ENCODE measurements at places on chromosomes 7 and 10.

DNA sequence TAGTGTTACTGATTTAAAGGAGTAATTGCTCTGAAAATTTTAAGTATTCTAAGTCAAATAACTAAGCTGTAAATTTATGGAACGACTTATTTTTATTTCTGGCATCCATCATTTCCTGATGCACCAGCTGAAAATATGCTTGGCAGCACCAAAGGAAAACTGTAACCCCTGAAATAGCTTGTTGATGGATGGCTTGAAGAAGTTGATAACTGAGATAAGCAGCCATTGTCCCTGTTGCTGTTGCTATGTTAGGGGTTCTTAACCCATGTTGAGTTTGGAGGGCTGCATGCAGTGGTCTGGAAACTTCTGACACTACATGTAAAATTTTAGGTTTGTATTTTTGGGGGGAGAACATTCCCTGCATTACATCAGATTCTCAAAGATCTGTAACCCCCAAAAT lies 30.6 kb downstream of the RPA3 start:
- DNase-seq: no peak

DNA sequence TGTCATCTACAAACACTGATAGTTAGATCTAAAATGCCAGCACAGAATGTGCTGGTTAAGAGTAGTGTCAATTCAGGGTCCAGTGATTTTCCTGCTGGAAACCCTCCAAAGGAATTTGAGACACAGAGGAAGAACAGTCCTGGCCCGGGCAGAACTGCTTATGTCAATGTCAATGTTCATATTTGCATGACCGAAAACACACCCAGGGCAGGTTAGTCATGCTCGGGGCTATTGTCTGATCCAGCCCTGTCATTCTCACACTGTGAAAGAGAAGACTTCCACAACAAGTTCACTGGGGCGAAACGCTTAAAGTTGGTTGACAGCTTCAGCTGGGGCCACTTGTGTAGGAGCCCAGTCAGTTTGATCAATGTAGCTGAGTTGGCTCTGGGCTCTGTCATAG lies 139.3 kb downstream of the C1GALT1 start:
- no peak for DNase-seq

DNA sequence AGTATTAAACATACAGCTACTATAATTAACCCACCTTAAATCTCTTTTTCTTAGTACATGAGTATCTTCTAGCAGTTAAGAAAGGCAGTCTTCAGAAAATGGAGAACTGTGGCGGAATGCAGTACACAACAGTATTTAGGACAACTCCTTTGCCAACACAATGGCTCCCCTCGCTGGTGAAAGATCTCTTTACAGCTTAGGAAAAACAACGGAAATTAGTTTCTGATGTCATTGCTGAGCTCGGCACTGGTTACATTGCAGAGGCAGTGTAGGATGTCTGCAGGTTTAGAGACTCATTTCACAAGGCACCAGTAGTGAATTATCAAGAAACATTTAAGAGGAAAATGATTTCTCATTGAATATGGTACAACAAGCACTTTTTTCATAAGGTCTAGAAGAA lies 43.4 kb downstream of the GLRX3 start:
- DNase-seq: no peak

- no peak for DNase-seq
Observed at GRCh38 chr7:4226524-4226882, 455.6 kb upstream of the FOXK1 start.

DNA sequence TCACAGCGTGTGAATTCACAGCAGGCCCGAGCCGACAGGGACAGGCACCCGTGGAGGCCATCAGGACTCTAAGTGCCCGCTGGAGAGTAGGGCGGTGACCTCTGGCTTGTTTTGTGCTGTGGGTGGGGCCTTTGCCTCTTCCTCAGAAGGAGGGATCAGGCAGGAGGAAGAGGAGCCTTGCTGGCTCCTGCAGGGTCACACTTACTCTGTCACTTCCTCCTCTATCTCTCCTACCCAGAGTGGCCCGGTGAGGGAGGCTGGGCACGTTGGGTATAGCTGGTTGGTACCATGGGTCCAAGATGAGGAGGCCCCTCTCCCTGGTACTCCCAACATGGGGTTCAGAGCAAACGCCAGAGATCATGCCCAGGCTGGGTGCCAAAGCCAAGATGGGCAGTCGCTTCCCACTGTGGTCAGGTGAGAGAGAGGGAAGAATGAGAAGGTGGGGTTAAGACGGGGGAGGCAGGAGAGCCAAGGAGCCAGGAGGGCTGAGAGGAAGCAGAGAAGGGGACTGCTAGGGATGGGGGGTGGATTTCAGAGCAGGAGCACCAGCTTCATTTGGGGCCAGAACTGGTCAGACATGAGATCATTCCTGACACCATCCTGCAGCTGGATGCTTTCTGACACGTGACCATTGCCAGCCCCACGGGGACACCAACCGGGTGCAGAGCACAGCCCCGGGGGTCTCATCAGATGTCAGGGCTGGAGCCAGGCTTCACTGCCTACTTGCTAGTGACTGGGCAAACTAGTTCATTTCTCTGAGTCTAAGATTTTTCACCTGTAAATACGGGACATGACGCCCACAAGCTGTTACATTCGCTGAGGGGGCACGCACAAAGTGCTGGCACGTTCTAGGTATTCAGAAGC lies 54.8 kb upstream of the CACUL1 start:
- no peak for DNase-seq

Data from psoas muscle (tissue), 8 donors.